ENCODE measurements at places on chromosomes 12 and 14. TPM values are rescaled to one million over a fixed set of nuclear protein-coding genes. Genes with fewer than 3 reads are reported as not detected.

Gene FAM181A
- total RNA-seq = not detected

Gene IGFBP6
- total RNA-seq = 242 TPM

Gene POTEM
- not detected for total RNA-seq

Gene ACIN1
- total RNA-seq = 111 TPM

Gene SSTR1
- not detected for total RNA-seq

Gene CD163
- total RNA-seq = not detected

Measured in A549 treated with Hydrocortisone at 1 μM for 4 hours (cell line).